ENCODE measurements at places on chromosomes 13 and 19. TPM values are rescaled to one million over a fixed set of nuclear protein-coding genes. Genes with fewer than 3 reads are reported as not detected.

DNA sequence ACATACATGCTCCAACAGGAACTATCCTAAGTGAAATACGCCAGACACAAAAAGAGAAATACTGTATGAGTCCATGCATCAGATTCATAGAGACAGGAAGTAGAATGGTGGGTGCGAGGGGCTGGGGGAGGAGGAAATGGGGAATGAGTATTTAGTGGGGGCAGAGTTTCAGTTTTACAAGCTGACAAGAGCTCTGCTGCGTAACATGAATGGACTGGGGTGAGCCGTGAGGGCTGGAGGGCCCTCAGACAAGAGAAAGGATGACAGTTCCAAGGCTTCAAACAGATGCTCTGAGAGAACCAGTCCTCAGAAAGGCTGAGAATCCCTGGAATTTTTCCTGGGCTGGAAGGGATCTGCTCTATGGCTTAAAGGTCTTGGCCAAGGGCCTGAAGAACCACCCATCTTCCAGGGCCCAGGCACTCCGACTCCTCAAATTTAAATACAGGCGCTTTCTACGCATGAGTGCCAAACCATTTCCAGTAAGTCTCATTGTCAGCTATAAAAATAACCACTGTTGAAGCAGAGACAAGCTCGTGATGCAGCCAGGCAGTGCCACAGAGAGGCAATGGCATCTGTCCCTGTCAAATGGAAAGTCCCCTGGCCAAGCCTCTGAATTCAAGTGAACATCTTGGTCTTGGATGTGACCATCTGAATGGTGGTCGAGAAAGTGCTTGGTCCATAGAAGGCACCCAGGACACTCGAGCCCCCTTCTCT lies 17.5 kb downstream of the KLF2 start:
- no peaks in the 10 kb centered on the region for H3K4me1 ChIP-seq
- no peaks in the 10 kb centered on the region for H3K27me3 ChIP-seq
- H3K4me3 ChIP-seq: no peak overlapping the region

The ZNF229 gene
- total RNA-seq: 1.0 TPM

The HNRNPUL1 gene
- 66.8 TPM for total RNA-seq

DNA sequence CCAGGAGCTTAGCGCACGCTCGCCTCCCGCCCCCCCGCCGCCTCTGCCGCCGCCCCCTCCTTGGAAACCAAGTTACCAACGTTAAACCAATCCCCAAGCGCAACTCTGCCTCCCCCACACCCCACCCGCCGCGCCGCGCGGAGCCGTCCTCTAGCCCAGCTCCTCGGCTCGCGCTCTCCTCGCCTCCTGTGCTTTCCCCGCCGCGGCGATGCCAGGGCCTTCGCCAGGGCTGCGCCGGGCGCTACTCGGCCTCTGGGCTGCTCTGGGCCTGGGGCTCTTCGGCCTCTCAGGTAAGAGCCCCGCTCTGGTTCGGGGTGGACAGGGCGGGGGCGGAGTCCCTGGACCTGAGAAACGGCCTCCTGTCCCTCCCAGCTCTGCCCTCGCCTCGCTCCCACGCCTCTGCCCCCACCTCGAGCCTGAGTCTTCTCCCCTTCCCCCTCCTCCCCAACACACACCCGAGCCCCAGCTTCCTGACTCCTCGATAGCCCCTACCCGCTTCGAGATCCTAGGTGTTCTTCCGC lies at the start of gene ICAM5:
Gene ICAM5, plus strand, starts transcription at position 117 of the 521 bp plus-strand sequence. Its CDS starts 92 bp downstream, at position 209.
- no peak for DNase-seq
- H3K27me3 ChIP-seq: peaks cover 39% of the 10 kb centered on the region
- H3K27ac ChIP-seq: no peak within 1 kb of the TSS
- H3K4me1 ChIP-seq: peaks cover 31% of the 10 kb centered on the region
- no peaks in the 10 kb centered on the region for H3K36me3 ChIP-seq

DNA sequence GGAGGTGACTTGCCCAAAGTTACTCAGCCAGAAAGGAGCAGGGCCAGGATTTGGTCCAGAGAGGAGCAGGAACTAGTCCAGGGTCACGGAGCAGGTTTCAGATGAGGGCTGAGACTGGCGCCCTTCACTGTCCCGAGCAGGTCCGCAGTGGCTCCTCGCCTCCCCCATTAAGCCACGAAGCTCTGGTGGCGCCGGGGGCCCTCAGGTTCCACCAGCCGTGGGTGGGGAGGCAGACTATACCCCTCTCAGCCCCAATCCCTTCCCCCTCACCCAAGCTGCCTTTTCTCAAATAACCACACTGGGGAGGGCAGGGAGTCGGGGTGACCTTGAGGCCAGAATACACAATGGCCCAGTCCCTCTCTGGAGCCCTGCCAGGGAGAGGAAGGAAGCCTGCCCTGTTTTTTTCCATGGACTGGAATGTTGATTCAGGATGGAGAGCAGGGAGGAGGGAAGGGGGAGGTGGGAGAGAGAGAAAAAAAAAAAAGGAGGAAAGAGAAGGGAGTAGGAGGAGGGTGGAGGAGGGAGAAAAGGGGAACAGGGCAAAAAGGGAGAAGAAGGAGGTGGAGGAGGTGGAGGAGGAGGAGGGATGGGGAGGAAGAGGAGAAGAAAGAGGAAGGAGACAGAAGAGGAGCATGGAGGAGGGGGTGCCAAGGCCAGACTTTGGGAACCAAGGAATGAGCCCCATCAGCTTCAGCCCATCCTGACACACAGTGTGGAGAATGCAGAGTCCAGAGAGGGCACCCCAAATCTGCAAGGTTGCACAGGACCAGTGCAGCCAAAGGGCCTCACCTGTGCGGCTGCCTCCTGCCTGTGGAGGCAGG lies 19.7 kb downstream of the CEACAM16 start:
- H3K27ac ChIP-seq: peak overlapping the region; percentile 63
- H3K36me3 ChIP-seq: no peaks in the 10 kb centered on the region
- H3K27me3 ChIP-seq: no peaks in the 10 kb centered on the region
- no peaks in the 10 kb centered on the region for H3K4me1 ChIP-seq
- no peak overlapping the region for H3K4me3 ChIP-seq

GRCh38 chr13:28964803-28965202 lies 144.7 kb downstream of the MTUS2 start:
- no peaks in the 10 kb centered on the region for H3K36me3 ChIP-seq
- DNase-seq: no peak
- H3K27ac ChIP-seq: no peak overlapping the region
- no peak overlapping the region for H3K4me3 ChIP-seq
- no peaks in the 10 kb centered on the region for H3K4me1 ChIP-seq

The CEACAM6 gene
- 0.41 TPM for total RNA-seq

DNA sequence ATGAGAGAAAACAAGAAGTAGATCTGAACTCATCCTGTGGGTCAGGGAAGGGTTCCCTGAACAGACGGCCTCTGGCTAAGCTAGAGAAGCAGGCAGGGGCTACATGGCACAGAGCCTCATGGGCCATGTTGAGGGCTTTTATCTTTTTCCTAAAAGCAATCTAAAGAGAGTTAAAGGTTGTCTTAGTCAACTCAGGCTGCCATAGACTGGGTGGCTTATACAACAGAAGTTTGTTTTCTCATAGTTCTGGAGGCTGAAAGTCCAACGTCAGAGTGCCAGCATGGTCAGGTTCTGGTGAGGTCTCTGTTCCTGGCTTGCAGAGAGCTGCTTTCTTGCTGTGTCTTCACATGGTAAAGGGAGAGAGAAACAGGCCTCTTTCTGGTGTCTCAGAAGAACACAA lies 2.9 kb upstream of the MBNL2 start:
- no peak for DNase-seq
- H3K36me3 ChIP-seq: no peaks in the 10 kb centered on the region
- H3K4me3 ChIP-seq: no peak overlapping the region
- H3K27me3 ChIP-seq: no peaks in the 10 kb centered on the region
- H3K4me1 ChIP-seq: no peaks in the 10 kb centered on the region

DNA sequence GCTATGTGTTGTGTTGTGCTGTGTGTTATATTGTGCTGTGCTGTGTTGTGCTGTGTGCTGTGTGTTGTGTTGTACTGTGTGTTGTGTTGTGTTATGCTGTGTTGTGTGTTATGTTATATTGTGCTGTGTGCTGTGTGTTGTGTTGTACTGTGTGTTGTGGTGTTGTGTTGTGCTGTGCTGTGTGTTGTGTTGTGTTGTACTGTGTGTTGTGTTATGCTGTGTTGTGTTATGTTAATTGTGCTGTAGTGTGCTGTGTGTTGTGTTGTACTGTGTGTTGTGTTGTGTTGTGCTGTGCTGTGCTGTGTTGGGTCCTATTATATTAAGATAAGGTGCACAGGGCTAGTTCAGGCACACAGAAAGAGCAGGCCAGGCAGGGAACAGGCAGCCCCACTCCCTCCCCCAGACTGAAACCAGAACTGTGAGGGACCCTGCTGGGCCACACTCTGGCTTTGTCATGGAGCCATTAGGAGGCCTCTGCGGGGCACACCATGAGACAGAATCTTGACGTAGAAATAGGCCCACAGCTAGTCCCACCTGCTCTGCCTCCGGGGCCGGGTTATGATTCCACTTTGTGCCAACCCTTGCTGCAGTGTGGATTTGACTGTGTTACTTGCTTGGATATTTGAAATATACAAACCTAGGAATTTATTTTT lies 12.1 kb downstream of the SOX1 start:
- no peaks in the 10 kb centered on the region for H3K36me3 ChIP-seq
- no peaks in the 10 kb centered on the region for H3K4me1 ChIP-seq
- H3K27me3 ChIP-seq: peaks cover 61% of the 10 kb centered on the region
- H3K4me3 ChIP-seq: no peak overlapping the region
- no peak overlapping the region for H3K27ac ChIP-seq
- no peak for DNase-seq

The ZIC2 gene
- total RNA-seq: not detected

- H3K4me1 ChIP-seq: no peaks in the 10 kb centered on the region
- no peaks in the 10 kb centered on the region for H3K27me3 ChIP-seq
- H3K27ac ChIP-seq: no peak overlapping the region
- no peak for DNase-seq
- no peak overlapping the region for H3K4me3 ChIP-seq
Measured at GRCh38 chr13:30805603-30806011, 70.3 kb downstream of the ALOX5AP start.

GRCh38 chr13:76129305-76130000 lies 493.3 kb downstream of the LMO7 start:
- no peak overlapping the region for H3K27ac ChIP-seq
- no peaks in the 10 kb centered on the region for H3K4me1 ChIP-seq
- no peaks in the 10 kb centered on the region for H3K27me3 ChIP-seq

DNA sequence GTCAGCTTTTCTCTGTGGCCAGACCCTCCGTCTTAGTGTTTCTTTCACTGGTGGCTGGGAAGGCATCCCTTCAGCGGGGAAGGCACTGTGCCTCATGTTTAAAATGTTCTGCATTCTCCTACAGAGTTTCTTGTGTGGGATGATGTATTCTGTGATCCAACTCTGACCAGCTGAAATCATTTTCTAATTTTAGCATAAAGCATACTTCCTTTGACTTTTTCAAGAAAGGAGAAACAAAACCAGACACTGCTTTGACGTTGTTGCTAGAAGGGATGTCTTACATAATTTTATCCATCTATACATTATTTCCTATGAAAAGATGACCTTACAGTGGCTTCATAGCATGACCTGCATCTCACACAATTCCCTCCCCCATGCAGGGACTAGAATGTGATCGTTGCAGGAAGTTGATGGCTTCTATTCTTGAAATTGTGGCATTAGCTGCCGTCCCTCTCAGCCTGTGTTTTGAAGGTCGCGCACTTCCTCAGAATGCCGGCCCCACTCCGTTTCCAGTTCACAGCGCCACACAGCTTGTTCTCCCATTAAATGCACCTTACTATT lies 38.6 kb upstream of the TEX29 start:
- no peak overlapping the region for H3K4me3 ChIP-seq
- H3K36me3 ChIP-seq: no peaks in the 10 kb centered on the region
- H3K27me3 ChIP-seq: no peaks in the 10 kb centered on the region
